Daoy (cell line): ENCODE measurements at places on chromosomes 16 and 17.
A peak's percentile ranks its signal among the peaks of the same experiment; 100 is the strongest.

DNA sequence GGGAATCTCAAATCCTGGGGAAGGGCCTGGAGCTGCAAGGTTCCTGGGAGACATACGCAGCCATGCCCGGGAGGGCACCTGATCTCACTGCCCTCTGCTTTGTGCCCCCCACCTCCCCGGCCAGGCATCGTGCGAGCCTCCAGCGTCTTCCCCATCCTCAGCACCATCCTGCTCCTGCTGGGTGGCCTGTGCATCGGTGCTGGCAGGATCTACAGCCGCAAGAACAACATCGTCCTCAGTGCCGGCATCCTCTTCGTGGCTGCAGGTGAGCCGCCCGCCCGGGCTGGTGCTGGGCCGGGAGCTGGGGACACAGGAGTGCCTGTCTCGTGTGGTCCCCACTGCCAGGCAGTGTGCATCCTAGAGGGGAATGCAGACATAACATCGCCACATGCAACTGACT lies 19.6 kb upstream of the CACNG1 start:
- DNase-seq = no peak

GRCh38 chr16:54968784-54969183 lies 38.1 kb downstream of the IRX5 start:
- DNase-seq = no peak

- DNase-seq = peak; percentile 67
Observed at GRCh38 chr17:596287-596686, 118.4 kb downstream of the VPS53 start.

GRCh38 chr17:50212121-50212843 lies 10.9 kb upstream of the COL1A1 start:
- peak; percentile 78 for DNase-seq

GRCh38 chr17:9401434-9401833 lies 174.2 kb downstream of the STX8 start:
- peak; percentile 20 for DNase-seq

DNA sequence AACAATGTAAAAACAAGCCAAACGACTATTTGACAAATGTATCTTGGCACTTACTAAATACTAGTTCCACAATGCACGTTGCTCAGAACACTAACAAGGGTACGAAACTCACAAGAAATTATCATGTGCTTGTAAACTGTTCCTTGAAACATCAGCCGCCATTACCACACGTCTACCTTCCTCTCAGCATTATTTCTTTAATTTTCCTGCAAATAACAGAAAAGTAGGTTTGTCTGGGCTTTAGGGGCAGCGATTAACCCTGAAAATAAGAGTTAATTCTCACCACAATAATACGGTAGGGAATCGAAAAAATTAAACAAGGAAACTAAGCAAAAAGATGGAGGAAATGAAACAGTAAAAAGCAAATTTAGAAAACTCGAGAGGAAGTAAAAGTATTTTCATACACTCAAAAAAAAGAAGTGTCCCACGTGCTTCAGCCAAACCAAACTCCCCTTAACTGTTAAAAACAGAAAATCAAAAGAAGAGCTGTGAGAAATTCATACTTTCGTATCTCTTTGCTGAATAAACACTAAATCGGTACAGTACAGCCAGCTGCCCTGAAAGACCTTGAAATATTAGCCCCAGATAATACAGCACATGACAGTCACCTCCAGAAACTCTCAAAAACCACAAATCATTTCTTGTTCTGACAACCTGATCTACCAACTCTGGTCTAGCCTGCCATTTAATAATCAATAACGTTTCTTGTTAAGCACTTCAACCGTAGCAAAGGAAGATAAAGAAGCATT lies 1.2 kb downstream of the ARHGAP17 start:
- no peak for DNase-seq
